NCI-H187 treated with DMSO at 0.1 percent for 48 hours (cell line): ENCODE measurements at places on chromosomes 1 and 21.

GRCh38 chr21:14488672-14489204 is 57.4 kb downstream of the SAMSN1 start:
- no peak for DNase-seq

DNA sequence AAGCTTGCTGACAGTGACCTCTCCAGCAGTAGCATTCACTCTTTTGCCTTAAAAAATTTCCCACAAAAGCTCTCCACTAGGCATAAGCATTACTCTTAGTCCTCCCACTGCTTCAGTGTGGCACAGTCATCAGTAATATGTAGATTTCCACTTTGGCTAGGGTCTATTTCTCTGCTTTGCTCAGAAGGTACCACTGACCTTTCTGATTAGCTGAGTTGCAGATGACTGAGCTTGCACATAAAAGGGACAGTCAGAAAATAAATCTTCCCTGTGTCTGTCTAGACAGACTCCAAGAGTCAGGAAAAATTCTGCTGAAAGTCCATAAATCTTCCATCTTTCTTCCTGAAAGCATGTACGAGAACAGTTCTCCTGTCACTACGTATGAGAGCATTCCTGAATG is 56.6 kb upstream of the APP start:
- DNase-seq = no peak

- no peak for DNase-seq
Observed at GRCh38 chr21:14685568-14685967, 139.5 kb upstream of the SAMSN1 start.

- DNase-seq = no peak
Observed at GRCh38 chr21:38257667-38258066, 876 bp downstream of the KCNJ15 start.

GRCh38 chr21:42265231-42265812 is 46.4 kb downstream of the ABCG1 start:
- no peak for DNase-seq

DNA sequence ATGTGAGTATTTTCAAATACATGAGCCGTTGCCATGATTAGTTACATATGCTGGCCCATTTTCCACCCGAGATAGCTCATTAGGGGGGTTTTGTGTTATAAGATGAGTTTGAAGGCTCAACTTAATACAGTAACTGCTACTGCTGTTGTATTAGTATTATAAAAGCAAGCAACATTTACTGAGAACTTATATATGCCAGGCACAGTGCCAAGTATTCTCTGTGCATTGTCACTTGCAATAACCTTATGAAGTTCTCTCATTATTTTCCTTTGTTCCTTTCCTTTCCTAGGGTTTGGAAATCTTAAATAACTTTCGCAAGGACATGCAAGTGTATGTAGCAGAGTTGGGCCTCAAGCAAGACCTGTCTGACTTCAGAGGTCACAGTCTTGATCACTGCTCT is 107.9 kb downstream of the RYR2 start:
- no peak for DNase-seq

- DNase-seq = no peak
Observed at GRCh38 chr1:89407360-89407759, 43.5 kb downstream of the GBP6 start.

- DNase-seq = no peak
Observed at GRCh38 chr1:101522486-101522885, 285.7 kb downstream of the S1PR1 start.

DNA sequence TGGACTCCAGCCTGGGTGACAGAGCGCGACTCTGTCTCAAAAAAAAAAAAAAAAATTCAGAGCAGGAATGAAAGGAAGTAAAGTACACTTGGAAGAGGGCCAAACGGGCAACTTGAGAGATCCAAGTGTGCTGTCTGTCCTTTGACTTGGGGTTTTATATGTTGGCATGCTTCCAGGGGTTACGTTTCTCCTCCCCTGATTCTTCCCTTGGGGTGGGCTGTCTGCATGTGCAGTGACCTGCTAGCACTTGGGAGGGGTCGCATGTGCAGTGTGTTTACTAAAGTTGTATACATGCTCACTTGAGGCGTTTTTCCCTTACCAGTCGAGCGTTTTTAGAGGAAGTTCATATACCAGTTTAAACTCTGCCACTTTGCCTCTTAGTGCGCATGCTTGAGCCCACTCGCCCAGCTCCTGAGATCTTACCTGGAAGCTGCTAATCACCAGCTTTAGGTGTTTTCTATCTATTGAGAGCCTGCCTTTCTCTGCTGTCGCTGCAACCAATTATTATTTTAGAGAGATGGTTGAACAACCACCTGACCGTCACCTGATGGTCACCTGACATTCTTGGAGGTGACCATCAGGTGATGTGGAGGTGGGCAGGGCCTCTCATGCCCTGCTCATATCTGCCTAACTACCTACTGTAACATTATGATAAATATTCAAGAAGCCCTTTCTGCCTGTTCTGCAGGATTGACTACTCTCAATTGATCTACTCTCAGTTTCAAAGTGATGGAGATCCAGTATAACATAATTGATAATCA is 140.1 kb downstream of the MACF1 start:
- DNase-seq = no peak

- DNase-seq = no peak
Observed at GRCh38 chr1:40712405-40712944, 21.0 kb downstream of the NFYC start.

GRCh38 chr1:70140894-70141293 is 64.5 kb downstream of the LRRC40 start:
- DNase-seq = no peak

GRCh38 chr1:36157115-36157903 is 1.3 kb downstream of the MAP7D1 start:
- DNase-seq = no peak
